ENCODE measurements at places on chromosomes 2 and 18. TPM values are rescaled to one million over a fixed set of nuclear protein-coding genes. Genes with fewer than 3 reads are reported as not detected.

DNA sequence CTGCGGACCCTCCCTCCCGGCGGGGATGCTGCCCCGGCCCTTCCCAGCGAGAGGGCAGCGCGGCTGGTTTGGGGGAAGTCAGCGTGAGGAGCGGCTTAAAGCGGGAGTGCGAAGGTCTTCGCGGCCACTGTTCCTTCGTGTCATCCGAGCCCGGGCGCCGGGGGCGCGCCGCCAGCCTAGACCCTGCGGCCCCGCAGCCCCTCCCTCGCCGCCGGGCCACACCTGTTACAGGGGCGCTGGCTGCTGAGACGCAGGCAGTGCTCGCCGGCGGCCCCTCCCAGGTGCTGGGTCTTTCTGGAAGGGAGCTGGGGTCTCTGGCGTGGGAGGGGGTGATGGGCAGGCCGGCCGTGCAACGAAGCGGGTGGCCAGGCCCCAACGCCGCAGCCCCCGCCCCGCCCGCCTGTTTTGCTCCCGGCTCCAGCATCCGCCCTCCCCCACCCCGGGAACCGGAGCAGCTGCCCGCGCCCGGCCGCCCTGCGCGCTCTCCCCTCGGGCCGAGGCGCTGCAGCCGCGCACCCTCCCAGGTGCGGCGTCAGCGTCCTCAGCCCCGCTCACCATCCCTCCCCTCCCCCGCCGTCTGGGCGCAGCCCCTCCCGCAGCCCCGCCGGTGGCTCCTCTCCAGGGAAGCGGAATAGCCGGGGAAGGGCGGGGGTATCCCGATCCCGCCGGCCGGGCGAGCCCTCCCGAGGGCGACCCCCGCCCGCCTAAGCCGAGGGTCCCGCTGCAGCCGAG, 727 bp downstream of the KIF1A start:
- DNase-seq, result no peak

GRCh38 chr18:48872234-48873145, 78.3 kb downstream of the SMAD7 start:
- DNase-seq, result no peak

DNA sequence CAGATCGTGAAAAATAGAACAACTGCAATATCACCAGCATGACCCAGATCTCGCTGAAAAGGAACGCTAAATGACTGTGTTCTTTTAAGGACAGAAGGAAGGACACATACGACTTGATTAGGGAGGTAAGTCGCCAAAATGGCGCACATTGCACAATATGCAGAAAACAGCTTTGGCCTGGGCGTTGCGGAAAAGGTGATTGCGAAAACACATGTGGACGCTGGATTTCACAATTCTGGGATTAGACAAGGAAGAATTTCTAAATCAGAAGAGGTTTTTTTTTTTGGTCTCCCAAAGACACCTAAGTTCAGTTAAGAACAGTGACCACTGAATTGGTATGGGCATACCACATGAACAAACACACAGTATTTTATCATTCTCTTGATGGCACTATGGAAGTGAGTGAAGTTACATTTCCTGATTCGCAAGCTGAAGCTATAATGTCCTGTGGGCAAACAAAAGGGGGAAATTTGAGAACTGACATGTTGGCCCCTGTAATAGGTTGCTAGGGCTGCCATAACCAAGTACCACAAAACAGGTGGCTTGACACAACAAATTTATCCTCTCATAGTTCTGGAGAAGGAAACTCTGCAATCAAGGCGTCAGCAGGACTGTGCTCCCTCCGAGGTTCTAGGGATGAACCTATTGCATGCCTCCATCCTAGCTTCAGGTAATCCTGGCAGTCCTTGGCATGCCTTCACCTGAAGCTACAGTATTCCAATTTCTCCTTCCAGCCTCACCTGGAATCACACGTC, 25.8 kb upstream of the ERICH2 start:
- DNase-seq, result no peak

DNA sequence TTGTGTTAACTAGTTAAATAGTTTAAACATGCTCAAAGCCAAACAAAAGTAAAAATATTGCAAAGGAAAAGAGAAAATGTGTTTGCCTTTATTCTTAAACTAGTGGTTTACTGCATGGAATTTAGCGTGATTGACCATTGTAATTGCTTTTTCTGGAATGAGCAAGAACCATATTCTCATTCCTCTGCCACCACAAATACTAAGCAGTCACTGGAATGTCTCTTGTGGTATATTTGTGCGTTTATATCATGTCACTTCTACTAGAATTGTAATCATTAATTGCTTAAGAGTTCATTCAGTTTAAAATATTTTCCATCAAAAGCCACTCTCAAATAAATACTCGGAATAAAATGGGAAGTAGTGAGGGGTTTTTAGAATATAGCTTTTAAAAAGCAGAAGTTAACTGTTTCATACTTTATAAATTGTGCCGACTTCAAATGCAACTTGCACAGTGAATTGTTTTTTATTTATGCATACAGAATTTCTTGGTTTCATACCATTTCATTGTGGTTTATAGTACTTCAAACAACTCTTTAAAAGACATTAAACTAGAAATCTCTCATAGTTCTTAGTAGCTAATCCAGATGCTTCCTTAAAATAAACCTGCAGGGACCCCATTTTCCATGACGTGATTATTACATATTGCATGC, 288.1 kb downstream of the EPHA4 start:
- DNase-seq, result no peak

GRCh38 chr2:196725218-196725617, 74.3 kb downstream of the GTF3C3 start:
- DNase-seq, result no peak

- DNase-seq, result no peak
Measured at GRCh38 chr18:76557026-76557575, 62.1 kb upstream of the ZNF516 start.

- no peak for DNase-seq
Measured at GRCh38 chr2:172806996-172807395, 71.4 kb downstream of the RAPGEF4 start.

GRCh38 chr18:54806526-54806925, 21.8 kb upstream of the RAB27B start:
- no peak for DNase-seq

DNA sequence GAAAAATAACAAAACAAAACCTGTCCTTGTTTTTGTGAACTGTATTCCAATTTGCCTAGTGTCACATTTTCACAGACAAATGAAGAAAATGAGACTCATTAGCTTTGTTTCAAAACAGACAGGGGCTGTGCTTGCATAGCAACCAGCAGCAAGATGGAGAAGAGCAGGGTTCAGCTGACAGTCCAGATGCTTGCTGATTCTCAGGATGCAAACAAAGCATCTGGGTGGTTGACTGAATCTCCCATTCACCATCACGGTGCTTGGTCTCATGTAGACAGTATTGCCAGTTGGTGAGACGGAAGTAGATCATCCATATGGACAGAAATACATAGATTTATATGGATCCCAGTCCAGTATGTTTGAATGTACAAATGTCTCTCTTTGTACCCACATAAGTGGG, 326.8 kb downstream of the CCDC85A start:
- DNase-seq, result no peak

GRCh38 chr2:78721355-78722033, 304.0 kb upstream of the REG3G start:
- DNase-seq, result no peak

DNA sequence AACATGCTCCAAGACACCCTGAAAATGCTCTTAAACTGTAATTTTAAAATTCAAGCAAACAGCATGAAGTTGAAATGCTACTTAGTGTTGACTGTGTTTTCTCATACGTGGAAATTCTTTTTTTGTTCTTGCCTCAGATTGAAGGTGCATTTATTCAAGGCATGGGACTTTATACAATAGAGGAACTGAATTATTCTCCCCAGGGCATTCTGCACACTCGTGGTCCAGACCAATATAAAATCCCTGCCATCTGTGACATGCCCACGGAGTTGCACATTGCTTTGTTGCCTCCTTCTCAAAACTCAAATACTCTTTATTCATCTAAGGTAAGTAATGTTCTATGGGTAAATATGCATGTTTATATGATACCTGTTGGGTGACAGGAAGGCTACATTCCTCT, 82.7 kb downstream of the AOX1 start:
- DNase-seq, result no peak

GRCh38 chr2:19859565-19859964, 42.2 kb downstream of the TTC32 start:
- DNase-seq, result no peak

- DNase-seq, result no peak
Measured at GRCh38 chr2:190625691-190626090, 23.2 kb upstream of the NAB1 start.

- no peak for DNase-seq
Measured at GRCh38 chr2:66794070-66794469, 359.1 kb downstream of the MEIS1 start.

DNA sequence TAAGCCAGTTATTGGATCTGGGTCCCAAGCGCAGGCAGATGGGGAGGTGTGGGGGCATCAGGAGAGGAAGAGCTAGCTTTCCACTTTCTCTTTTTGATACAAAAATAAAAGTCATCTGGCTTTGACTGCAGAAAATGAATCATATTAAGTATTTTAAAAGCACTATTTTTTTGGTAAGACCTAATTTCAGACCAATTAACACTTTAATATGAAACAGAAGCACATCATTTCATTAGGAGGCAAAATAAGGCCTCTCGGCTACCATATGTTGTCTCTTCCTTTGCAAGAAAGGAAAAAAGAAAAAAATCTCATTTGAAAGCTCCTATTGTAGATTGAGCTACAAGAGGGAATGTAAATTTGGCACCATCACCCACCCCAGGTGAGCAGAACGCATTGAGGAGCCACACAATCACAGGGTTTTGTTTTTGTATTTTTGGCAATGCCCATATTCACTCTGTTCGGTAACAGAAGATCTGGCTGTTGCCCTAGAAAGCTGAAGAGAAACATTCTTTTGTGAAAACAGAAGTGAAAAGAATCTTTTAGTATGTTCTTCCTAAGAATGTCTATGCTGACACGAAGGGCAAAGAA, 390.7 kb upstream of the ETAA1 start:
- DNase-seq, result no peak

Gene GAREM1
- 20.8 TPM for total RNA-seq

Gene KCNG3
- total RNA-seq, result not detected

Gene NAT8
- not detected for total RNA-seq

Gene C2orf72
- total RNA-seq, result 0.07 TPM

Gene ST6GAL2
- 0.12 TPM for total RNA-seq

Gene NOSTRIN
- total RNA-seq, result 11.5 TPM

Gene CAPN14
- 0.42 TPM for total RNA-seq

Gene ANKRD53
- total RNA-seq, result 0.92 TPM

Gene DYSF
- total RNA-seq, result 49.2 TPM

Gene SULT1C2
- 0.55 TPM for total RNA-seq

Gene DQX1
- not detected for total RNA-seq

Gene TMX3
- total RNA-seq, result 25.7 TPM

Gene PCARE
- 0.84 TPM for total RNA-seq

Gene SP5
- 0.12 TPM for total RNA-seq

Gene COL4A4
- total RNA-seq, result 9.8 TPM
